Liver (tissue), 10 donors: ENCODE measurements at places on chromosomes 7 and 10. TPM values are rescaled to one million over a fixed set of nuclear protein-coding genes. Genes with fewer than 3 reads are reported as not detected.

DNA sequence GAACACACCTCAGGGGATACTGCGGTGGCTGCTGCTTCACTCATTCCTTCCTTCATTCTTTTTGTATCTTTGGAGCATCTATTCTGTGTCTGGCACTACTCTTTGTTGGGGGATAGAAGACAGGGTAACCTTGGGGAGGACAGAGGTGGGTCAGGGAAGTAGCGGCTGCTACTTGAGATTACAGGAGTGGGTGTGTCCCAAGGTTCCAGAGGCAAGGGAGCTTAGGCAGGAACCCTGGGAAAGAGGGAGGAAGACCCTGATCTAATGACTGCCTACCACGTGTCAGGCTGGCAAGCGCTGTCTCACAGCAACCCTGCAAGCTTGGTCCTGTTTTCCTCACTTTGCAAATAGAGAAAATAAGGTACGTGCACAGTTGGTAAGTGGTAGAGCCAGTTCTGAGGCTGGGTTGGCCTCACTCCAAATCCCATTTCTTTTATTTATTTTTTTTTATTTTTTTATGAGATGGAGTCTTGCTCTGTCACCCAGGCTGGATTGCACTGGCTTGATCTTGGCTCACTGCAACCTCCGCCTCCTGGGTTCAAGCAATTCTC lies 985.9 kb upstream of the ZNF722 start:
- H3K4me1 ChIP-seq = no peaks in the 10 kb centered on the region
- H3K27me3 ChIP-seq = no peaks in the 10 kb centered on the region
- H3K4me3 ChIP-seq = no peak overlapping the region
- H3K27ac ChIP-seq = no peak overlapping the region
- H3K36me3 ChIP-seq = no peaks in the 10 kb centered on the region
- DNase-seq = no peak

DNA sequence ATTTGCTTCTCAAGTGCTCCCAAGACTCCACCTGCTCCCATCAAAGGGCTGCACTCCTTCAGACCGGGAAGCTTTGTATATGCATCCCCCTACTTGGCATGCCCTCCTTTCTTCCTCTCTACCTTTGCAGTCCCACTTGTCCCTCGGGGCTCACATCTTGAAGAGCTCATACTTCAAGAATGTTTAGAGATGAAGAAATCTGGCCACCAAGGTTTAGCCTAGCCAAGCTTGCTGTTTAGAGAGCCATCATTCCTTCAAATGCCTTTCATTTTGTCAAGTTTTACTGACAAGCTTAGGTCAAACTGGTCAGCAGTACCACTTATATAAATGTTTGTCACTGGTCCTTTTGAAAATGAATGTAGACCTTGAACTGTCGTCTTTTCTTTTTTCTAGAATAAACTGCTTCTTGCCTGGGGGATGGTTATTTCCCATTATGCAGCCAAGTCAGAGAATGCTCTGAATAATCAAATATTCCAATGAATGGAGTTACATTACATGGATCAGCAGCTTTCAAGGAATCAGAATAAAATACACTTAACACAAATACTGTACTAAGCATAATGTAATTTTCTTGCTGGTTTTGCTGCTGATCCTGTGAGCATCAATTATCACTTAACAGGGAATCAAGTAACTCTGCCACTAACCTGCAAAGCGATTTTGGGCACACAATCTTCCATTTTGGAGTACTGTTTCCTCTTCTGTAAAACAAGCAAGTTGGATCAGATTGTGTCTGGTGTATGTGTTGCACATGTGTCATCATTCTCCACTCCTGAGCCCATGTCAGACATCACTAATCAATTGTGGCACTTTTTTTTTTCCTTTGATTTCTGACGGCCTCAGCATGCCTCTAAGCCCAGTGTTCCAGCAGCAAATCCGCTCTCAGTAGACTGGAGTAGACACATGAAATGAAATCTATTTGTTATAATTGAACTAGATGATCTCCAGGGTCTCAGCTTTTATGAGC lies 357.9 kb downstream of the PTEN start:
- no peak for DNase-seq
- no peak overlapping the region for H3K27ac ChIP-seq
- H3K36me3 ChIP-seq = no peaks in the 10 kb centered on the region
- H3K27me3 ChIP-seq = no peaks in the 10 kb centered on the region
- H3K4me1 ChIP-seq = peaks cover 9% of the 10 kb centered on the region
- no peak overlapping the region for H3K4me3 ChIP-seq

- H3K27me3 ChIP-seq = no peaks in the 10 kb centered on the region
- no peak overlapping the region for H3K27ac ChIP-seq
- no peak overlapping the region for H3K4me3 ChIP-seq
- H3K36me3 ChIP-seq = no peaks in the 10 kb centered on the region
- no peak for DNase-seq
- no peaks in the 10 kb centered on the region for H3K4me1 ChIP-seq
These were observed 56.7 kb downstream of the GRK5 start for GRCh38 chr10:119263951-119264617.

Gene TMEM140
- total RNA-seq = 22.3 TPM

- no peak for DNase-seq
- no peaks in the 10 kb centered on the region for H3K36me3 ChIP-seq
- no peak overlapping the region for H3K4me3 ChIP-seq
- H3K27me3 ChIP-seq = no peaks in the 10 kb centered on the region
- H3K27ac ChIP-seq = no peak overlapping the region
These were observed 6.7 kb downstream of the TES start for GRCh38 chr7:116216956-116217571.

DNA sequence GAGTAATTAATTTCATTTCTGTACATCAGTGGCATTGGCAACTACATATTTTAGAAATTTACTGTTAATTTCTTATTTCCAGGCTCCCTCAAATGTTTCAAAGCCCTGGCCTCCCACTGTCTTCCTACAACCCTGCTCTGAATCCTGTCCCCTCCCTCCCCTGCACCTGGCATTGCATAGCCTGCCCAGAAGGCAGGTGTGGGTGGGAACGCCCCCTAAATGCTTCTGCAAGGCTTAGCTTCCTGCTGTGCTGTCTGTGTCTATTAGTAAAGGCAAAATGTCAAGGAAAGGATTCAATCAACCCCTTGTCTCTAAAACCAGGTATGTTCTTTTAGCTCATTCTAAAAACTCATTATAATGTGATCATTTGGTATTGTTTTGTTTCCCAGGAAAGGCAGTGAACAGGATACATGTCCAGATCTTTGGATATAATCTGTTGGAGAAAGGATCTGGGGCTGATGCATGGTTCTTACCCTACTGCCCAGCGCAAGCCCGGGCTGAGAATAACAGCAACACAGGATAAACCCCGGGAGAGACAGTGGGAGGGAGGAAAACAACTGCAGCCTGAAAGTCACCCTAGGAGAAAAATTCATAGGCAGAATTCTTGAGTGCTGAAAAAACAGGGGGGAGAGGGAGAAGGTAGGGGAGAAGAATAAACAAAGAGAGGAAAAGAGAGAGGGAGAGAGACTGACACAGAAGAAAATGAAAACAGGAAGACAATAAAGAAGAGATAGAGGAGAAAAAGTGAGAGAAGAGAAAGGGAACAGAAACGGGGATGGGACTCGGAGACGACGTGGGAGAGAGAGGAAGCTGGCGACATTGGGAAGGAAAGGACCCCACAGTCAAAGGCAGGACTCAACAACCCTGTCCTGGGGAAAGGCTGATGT lies 589 bp downstream of the ZNF488 start:
- DNase-seq = no peak
- H3K27me3 ChIP-seq = no peaks in the 10 kb centered on the region
- peak overlapping the region; percentile 84 for H3K4me3 ChIP-seq
- no peaks in the 10 kb centered on the region for H3K36me3 ChIP-seq
- H3K27ac ChIP-seq = no peak overlapping the region

Gene IGF2BP3
- total RNA-seq = 28.4 TPM
